Epithelial cell of esophagus (primary cell): ENCODE measurements at places on chromosomes 1 and 21.
A peak's percentile ranks its signal among the peaks of the same experiment; 100 is the strongest.

DNA sequence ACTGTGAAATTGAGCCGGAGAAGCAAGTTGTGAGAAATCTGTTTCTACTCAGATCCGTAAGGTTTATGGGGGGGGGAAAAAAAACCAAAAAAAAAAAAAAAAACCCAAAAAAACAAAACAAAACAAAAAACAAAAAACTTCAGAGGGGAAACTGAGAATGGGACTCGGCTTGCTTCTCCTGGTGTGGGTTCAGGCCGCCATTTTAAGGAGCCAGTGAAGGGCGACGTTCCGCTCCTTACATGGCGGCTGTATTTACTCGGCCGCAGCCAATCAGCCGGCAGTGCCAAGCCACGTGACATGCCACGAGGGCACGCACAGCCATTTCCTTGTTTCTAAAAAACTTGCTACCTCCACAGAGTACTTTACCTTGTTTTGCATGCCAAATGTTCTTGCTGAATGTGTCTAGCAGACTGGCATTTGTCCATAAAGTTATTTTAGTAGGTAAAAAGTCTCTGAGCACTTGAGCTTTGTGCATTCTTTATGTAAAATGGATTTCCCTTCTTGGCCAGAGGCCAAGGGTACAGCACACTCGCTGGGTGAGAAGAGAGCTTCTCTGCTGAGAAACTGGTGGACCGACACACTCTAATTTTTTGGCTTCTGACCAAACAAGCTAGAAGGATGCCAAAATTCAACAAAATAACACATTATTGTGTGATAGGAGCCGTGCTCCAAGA lies 101.8 kb downstream of the NFIA start:
- peak; percentile 87 for DNase-seq

DNA sequence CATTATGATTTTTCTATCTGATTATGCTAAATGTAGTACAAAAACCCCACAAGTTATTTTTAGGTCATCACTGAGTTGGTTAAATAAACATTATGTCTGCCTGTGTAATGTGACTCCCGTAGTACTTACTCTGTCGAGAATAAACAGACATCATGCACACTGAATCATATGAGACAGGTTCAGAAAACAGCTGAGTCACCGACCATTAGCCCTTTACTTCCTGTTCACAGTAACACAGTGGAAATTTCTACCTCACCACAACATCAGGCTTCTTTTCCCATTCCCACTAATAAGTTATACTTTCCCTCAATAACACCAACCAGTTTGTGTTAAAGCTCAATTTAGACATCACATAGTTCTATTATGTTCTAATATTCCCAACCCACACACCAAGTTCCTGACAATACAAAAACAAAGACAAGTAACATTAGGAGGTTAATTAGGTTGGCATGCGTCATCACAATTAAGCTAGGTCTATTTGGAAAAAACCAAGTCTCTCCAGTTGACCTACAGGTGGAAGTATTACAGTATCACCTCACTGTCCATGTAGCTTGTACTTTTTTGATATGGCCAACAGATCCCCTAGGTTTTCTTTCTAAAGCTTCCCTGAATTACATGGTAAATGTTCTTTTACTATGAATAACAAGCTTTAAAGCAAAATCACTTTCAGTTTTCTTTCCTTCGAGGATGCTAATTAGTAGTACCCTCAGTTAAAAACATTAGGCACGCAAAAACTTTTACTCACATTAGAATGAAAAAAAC lies 154.2 kb downstream of the EIF4G3 start:
- DNase-seq: peak; percentile 97

GRCh38 chr1:218408942-218409341 lies 63.8 kb downstream of the TGFB2 start:
- DNase-seq: no peak

DNA sequence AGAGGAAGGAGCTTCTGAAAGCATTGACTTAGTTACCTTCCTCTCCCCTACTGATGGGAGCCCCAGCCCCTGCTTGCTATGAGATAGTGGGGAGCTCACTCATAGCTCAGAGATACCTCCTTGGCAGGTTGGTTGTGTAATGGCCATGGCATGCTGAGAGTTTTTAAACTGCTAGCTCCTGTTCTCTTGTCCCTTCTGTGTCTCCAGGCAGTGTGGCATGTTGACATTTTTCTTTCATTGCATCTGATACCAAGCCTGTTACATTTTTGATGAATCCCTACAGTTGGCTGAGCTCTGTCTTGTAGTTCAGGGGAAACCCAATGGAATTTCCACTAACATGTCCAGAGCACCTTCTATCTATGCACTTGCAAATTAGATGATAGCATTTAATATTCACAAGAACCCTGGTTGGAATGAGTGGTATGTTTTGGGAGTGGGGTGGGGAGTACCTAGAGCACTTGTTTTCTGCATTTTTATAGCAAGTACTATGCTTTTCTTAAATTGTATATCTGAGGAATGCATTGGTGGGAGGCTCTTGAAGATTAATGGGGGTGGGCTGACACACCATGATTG lies 39.1 kb upstream of the EFCAB14 start:
- peak; percentile 46 for DNase-seq

- no peak for DNase-seq
These were observed 62.5 kb downstream of the ADAMTS1 start for GRCh38 chr21:26782747-26783146.

DNA sequence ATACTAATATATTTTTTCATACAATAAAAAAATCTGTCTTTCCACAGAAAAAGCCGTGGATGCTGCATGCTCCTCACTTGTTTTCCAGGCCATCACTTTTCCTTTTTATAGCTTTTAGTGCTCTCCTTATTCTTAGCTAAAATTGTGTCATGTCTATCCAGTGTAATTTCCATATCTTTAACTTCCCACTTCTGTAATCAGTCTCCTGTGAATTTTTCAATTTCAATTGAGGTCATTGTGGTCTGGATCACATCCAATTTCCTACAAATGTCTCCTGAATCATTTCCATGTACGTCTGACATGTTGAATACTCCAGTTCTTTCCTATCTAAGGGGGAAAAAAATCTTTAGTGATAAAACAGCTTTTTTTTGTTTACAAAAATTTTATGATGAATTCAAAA lies 838.2 kb upstream of the B3GALT2 start:
- DNase-seq: peak; percentile 83

DNA sequence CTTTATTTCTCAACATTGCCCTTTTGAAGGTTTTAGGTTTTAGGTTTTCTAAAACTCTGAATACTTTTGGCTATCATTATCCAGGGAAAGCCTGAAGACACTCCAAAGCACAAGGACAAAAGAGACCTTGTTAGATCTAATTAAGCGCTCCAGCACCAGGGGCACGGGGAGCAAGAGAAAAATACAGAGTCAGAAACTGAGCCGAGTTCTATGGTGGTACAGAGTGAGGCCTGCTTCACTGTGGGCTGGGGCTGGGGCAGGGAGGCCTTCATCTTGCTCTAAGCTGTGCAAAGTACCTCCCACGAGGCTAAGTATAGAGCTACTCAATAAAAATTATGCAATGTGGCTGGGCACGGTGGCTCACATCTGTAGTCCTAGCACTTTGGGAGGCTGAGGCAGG lies 19.7 kb upstream of the RAB4A start:
- DNase-seq: no peak
